ENCODE measurements at places on chromosomes 2 and 18. TPM values are rescaled to one million over a fixed set of nuclear protein-coding genes. Genes with fewer than 3 reads are reported as not detected.

The GPR35 gene
- 0.26 TPM for total RNA-seq

The SERPINB13 gene
- 48.0 TPM for total RNA-seq

The IDH1 gene
- 451 TPM for total RNA-seq

The FAM168B gene
- total RNA-seq: 168 TPM

The TACR1 gene
- not detected for total RNA-seq

The PRKCE gene
- 6.3 TPM for total RNA-seq

The MDH1B gene
- total RNA-seq: not detected

The AQP4 gene
- not detected for total RNA-seq

The SMYD1 gene
- not detected for total RNA-seq

The ALPG gene
- not detected for total RNA-seq

The CAPN13 gene
- not detected for total RNA-seq

The PDE11A gene
- total RNA-seq: not detected

The LONRF2 gene
- total RNA-seq: under 0.01 TPM

DNA sequence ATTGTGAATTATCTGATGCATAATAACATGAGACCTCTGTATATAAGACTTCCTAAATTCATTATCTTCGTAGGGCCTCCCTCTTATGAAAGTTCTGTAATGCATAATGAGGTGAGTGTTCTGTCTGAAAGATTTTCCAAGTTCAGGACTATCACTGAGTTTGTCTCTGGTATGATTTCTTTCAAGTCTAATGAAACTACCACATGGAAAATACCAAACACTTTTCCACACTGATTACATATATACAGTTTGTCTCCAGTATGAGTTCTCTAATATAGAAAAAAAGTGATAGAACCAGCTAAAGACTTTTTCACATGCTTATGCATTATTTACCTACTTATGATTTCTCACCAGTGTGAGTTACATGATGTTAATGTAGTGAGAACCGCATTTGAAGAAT lies 34.7 kb downstream of the CTNNA2 start:
- DNase-seq: no peak

- peak; percentile 1 for DNase-seq
Measured at GRCh38 chr18:6056171-6056910, 161.0 kb upstream of the TMEM200C start.

DNA sequence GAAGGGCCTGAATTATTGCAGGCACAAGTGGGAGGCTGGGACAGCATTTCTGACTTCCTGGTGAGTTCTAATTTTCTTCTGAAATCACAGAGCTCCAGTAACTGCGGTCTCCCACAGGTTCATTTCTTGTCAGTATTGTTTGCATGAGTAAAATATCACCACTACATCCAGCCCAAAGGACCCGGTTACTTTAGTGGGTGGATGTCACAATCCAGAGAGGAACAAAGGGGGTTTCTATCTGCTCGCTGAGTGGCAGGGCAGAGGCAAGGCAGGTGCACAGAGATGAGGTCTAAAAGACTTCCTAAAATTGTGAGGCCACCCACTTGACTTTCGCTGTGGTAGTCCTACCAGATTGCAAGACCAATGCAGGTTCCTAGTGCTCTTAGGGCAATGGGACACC lies 800.4 kb upstream of the ID2 start:
- DNase-seq: no peak

DNA sequence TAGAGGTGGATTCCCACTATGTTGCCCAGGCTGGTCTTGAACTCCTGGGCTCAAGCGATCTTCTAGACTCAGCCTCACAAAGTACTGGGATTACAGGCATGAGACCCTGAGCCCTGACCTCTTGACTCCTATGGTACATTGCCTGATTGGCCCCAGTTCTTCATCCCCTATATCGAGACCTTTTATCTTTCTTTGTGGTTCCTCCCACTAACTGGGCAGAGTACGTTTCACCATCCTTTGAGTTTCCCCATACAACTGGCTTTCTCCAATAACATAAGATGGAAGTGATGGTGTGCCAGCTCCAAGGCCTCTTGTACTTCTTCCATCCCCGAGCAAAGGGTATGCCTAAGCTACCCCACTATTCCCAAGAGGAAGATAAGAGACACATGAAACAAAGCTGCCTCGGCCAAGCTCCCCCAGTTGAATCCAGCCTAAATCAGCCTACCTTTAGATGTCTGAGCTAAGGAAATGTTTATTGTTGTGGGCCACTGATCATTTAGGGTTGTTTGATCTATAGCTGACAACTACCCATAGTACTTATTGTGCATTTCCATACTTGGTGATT lies 8.3 kb upstream of the TMEM247 start:
- no peak for DNase-seq

GRCh38 chr18:54720620-54721019 lies 107.7 kb upstream of the RAB27B start:
- peak; percentile 14 for DNase-seq

DNA sequence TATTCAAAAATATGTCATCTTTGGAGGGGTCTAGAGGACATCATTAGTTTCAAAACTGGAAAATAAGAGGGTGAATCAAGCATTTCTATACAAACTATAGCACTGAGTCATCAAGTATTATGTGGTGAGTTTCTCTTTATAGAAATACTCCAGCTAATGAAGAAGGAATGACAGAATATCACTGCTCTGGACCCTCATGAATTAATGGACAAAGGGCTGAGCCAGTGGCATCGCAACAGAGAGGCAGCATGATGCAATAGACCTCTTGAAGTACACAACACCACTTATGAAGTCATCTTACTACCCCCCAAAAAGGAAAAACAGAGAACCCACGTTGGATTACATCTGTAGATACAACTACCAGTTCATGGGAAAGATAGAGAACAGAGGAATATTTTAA lies 27.4 kb upstream of the EIF2AK3 start:
- DNase-seq: peak; percentile 67

- peak; percentile 55 for DNase-seq
Measured at GRCh38 chr2:98476192-98476868, 31.7 kb downstream of the INPP4A start.

GRCh38 chr2:60275958-60276357 lies 277.5 kb downstream of the BCL11A start:
- DNase-seq: no peak

GRCh38 chr2:8636721-8637636 lies 44.9 kb upstream of the ID2 start:
- no peak for DNase-seq

- no peak for DNase-seq
Measured at GRCh38 chr2:164802095-164802707, 39.4 kb downstream of the COBLL1 start.

- no peak for DNase-seq
Measured at GRCh38 chr2:129689653-129690448, 289.6 kb upstream of the RAB6C start.

DNA sequence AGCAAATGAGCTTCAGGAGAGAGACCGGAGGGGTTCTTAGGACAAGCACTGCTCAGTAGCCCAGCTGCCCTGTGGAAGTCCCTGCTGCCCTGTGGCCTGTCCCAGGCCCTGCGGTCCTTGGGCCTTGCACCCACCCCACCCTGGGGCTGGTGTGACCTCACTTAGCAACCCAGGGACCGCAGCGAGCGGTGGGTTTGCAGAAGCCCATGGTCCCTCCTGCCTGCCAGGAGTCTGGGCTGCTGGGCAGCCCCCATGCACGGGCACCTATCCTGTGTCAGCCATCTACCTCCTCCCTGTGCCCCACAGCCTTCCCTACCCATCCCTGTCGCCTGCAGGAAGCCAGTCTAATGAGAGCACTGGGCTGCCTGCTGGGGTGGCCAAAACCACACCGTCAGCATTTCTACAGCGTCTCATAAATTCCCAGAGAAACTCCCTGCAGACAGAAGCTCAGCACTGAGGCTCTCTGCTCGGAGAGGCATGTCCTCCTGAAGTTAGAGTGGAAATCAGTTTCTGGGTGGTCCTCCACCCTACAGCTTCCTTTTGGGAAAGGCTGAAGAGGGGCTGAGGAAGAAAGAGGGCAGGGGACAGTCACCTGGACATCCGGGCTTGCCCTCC lies 231.1 kb upstream of the HS6ST1 start:
- no peak for DNase-seq

- DNase-seq: peak; percentile 33
Measured at GRCh38 chr2:188291617-188292347, at the start of gene GULP1. TSS of gene GULP1 (plus strand) at chr2:188291874. CDS start at chr2:188477703, 185,829 bp downstream.

DNA sequence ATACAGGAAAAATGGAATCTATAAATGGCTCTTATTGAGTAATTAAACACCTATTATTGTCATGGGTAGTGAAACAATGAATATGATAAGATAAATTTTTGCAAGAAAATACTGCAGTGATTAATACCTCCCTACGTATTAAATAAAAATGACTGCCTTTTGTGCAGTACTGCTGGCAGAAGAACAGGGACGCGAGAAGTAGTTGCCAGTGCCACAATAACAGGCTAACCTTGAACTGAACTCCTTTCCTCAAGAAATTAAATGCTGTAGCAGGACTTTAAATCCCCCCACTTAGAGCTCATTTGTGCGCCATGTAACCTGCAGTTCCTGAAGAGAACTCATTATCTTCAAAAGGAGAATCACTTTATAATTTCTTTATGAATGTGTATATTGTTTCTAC lies 24.6 kb downstream of the FIGN start:
- no peak for DNase-seq

DNA sequence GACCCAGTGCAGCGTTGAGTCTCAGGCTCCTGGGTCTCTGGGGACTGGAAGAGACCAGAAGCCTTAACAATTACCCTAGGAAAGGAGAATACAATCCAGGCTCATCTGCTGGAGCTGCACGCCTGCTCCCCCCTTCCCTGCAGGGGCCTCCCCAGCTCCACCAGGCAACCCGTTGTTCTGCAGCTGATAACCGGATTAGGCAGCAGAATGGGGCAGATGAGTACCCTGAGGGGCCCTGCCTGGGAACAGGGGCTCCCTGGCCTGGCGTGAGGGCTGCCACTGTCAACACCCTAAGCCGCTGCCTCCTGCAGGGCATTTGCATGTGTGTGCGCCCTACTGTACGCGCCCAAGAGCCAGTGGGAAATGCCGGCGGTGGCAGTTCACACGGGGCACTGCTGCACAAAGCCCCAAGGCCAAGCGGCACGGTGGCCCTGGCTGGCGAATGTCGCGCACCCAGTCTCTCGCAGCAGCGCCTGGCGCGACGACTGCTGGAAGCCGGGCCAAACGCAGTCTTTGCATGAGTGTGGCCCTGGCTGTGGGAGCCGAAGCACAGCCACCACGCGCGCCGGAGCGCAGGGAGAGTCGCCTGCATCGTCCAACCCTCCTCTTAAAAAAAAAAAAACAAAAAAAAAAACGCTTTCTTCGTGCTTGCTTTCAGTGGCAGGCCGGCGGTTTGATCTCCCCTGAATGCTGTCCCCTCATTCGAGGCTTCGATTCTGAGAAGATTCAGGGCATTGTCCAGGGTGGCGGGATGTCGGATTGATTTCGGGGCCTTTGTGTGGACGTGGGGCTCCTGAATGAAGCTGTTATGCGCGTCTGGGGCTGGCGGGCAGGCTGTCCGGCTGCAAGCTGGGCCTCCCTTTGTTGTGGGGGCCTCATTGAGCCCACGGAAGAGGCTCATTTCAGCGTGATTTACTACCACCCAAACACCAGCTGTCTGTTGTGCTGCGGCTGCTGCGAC lies 63.8 kb downstream of the SETBP1 start:
- DNase-seq: no peak

DNA sequence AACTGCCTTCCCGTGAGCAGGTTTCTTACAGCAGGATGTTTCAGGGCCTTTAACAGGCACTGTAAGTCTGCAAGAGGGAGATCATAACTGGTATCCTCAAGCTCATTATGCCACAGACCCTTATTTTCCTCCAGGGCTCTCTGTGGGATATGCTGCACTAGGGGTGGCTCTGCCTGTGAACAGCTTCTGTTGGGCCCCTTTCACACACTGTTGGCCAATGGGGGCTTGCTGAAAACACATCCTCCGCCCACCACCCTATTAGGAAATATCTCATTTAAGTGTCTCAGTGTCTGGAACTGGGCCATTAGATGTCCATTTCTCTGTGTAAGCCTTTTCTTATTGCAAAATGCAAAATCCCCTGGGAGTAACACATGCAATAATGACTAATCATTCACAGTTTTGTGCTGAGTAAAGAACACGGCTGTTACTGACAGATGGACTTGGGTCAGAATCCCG lies 414.3 kb upstream of the HS6ST1 start:
- DNase-seq: peak; percentile 83

Data from bronchial epithelial cell (primary cell).